ENCODE measurements at places on chromosomes 5 and 9.

DNA sequence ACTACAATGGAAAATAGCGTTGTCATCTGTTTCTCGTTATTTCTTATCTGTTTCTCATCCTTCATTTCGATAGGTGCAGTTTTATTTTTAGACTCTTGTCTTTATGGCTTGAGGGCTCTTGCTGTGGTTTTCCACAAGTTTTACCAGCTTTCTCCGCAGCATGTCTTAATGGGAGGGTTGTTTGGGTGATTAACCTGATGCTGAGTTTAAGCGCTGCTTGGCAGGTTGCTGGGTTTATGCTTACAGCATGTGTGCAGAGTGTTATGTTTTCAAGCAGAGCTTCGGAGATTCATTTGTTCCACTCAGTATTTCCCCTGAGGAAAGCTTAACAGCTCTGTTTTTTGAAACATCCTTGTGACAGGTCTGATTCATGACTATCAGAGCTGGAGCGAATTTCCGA lies 154.0 kb downstream of the SLC12A2 start:
- no peak for DNase-seq

GRCh38 chr9:84271531-84271900 lies 69.0 kb downstream of the SLC28A3 start:
- no peak for DNase-seq

DNA sequence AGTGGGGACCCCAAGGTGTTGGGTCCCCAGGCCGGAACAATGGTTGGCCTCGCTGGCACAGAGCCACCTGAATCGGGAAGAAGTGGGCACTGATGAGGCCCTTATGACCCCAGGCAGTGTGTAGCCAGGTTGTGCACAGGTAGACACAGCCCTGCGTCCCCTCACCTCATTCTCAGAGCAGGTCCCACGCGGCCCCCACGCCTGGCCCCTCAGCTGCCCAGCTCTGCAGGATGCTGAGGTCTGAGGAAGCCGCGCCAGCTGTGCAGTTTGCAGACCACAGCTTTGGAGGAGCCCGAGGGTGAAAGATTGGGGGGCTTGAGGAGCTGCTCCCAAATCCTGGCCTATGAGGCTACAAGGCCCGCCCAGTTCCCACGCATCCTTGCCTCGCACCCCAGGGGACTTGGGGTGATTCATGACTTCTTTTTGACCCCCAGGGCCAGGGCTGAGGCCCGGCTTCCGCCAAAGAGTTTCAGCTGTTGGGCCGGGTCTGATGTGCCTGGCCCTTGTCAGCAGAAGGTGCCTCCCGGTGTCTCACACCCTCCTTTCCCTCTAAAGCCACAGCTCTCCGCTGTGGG lies 87.8 kb upstream of the PHYKPL start:
- DNase-seq = no peak

DNA sequence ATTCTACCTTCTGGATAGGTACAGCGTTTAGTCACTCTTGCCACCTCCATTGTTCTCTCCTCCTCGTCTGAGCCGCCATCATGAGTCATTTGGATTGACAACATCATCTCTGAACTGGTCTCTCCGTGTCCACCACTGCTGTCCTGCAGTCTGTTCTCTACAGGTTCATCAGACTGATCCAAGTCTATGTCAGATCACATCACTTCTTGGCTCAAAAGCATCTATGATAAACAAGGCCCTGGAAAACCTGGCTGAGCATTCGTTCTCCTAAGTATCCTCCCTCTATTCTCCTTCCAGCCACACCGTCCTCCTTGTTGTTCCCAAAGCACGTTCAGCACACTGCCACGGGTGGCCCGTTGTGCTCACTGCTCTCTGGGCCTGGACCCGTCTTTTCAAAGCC lies 50.5 kb downstream of the CTNND2 start:
- no peak for DNase-seq

- no peak for DNase-seq
These were observed 17.2 kb downstream of the FOXD1 start for GRCh38 chr5:73431204-73431851.

DNA sequence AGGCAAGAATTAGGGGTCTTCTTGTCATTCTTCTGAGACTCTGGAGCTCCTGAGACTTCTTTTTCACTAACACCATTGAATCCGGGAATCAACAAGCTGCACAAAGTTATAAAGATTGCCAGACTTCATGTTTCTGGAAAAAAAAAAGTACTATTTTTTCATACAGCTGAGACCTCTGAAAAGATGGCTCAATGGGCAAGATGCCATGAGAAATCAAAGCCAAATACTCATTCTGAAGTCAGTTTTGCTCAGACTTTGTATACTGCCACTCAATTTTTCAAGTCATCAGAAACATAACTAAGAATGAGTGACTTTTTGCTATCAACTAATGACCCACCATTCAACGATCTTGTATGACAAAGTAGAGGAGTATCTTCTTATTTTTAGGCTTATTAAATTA lies 512.0 kb downstream of the RAB3C start:
- DNase-seq = no peak

GRCh38 chr5:98349251-98349989 lies 424.0 kb upstream of the RGMB start:
- DNase-seq = no peak

GRCh38 chr5:84635235-84636055 lies 250.8 kb upstream of the EDIL3 start:
- no peak for DNase-seq

GRCh38 chr5:132825834-132826391 lies 4.5 kb downstream of the SHROOM1 start:
- DNase-seq = no peak

DNA sequence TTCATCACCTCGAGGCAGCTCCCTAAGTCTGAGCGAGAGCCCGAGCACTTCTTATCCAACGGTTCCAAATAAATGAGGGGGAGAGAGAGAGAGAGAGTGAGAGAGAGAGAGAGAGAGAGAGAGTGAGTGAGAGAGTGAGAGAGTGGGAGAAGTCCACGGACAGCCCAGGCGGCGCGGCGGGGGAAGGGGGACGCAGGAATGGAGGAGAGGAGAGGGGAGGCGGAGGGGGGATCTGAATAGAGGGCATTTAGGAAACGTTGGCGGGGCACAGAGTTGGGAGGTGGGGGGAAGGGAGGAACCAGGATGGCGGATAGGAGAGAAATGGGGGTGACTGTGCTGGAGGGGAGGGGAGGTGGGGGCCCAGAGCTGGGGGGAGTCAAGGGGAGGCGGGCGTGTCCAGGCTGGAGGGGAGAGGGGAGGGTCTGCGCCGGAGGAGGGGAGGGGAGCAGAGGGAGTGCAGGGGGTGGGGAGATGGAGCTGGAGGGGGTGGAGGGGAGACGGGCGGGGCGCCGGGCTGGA lies 398 bp upstream of the BASP1 start:
- no peak for DNase-seq

DNA sequence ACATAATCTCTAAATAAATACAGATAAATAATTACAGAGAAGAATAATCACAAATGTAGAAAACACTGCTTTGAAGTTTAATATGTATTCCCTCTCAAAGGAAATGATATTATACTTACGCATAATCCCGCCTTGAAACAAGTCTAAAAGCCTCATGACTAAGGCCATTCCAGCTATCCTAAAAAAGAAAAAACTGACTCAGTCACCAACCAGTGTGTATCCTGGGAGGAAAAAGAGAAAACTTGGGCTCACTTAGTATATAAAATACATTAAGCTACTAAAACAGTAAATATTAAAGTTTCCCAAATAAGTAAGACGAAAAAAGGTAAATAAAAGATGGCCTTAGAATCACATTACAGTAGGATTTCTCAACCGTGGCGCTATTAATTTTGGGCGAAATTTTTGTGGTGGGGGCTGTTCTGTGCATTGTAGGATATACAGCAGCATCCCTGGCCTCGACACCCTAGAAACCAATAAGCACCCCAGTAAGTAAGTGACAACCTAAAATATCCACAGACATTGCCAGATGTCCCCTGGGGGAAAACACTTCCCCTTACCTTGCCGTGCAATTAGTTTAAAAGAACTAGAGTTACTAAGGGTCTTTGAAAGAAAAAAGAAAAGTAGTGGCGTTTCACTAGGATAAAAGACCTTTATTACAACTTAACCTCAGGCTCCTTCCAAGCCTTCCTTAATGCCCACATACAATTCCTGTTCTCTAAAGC lies 1.1 kb downstream of the HSPA9 start:
- DNase-seq = no peak

DNA sequence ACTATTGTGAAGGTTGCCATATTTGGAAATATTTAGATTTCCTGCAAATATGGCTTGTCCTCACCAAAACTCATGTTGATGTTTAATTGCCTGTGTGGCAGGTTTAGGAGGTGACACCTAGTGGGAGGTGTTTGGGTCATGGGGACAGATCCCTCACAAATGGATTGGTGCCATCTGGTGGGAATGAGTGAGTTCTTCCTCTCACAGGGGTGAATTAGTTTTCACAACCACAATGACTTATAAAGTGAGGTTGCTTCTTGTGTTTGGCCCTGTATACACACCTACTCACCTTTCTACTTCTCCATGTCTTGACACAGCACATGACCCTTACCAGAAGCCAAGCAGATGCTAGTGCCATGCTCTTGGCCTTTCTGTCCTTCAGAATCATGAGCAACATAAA lies 41.1 kb downstream of the ISOC1 start:
- DNase-seq = no peak

- DNase-seq = no peak
These were observed 514 bp downstream of the STOML2 start for GRCh38 chr9:35102465-35102768.

- no peak for DNase-seq
These were observed 5.0 kb downstream of the GBGT1 start for GRCh38 chr9:133158695-133159094.

- no peak for DNase-seq
These were observed 205.2 kb upstream of the ZNF608 start for GRCh38 chr5:124951661-124952060.

- no peak for DNase-seq
These were observed 10.4 kb upstream of the FIBCD1 start for GRCh38 chr9:130949188-130950038.

GRCh38 chr5:93621327-93621798 lies 38.3 kb downstream of the NR2F1 start:
- DNase-seq = no peak

GRCh38 chr5:180869587-180869986 lies 8.5 kb upstream of the ZFP62 start:
- DNase-seq = no peak

DNA sequence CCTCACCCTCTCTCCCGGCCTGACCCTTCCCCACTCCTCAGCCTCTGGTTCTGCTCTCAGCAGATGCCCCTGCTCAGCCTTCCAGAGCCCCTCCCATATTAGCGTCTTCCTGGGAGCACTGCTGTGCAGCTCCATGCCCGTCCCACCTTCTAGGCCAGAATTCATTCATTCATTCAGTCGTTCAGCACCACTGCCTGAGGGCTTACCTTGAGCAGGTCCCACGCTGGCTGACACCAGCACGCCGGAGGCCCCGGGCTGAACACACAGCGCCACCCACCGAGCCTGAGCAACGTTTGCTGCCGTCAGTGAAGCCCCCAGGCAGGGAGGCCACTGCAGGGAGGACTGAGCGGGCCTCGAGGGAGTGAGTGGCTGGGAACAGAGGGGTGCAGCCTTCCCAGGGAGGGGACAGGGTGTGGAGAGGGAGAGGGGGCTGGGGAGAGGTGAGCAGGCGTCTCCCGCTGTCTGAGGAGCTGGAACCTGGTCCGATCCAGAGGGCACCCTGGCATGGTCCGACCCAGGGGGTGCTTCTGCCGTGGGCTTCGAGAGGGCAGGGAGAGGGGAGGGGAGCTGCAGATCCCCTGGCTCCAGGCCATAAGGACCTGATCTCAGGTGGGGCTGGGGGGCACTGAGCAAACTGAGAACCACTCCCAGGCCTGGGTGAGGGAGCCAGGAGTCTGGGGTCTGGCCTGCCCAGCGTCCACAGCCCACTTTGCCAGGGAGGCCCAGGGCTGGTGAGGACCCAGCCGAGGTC lies 98.8 kb upstream of the RAPGEF1 start:
- DNase-seq = no peak

GRCh38 chr9:20508242-20508641 lies 114.1 kb downstream of the MLLT3 start:
- no peak for DNase-seq

DNA sequence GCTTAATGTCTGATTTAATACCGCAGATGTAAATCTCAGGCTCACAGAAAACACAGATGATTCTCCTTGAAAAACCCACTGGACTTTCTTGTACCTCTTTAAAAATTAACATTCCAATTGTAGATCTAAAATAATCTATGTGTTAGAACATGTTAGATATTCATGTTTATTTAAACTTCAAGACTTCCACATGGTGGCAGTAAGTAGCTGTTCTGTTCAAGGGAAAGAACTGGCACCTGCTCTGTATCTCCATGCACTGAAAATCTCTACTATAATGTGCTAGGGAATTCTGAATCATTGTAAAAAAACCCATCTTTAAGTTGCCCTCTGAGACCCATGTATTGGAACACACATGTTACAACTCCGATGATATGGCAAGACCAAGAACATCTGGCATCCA lies 366.9 kb downstream of the DMRTA1 start:
- DNase-seq = no peak

DNA sequence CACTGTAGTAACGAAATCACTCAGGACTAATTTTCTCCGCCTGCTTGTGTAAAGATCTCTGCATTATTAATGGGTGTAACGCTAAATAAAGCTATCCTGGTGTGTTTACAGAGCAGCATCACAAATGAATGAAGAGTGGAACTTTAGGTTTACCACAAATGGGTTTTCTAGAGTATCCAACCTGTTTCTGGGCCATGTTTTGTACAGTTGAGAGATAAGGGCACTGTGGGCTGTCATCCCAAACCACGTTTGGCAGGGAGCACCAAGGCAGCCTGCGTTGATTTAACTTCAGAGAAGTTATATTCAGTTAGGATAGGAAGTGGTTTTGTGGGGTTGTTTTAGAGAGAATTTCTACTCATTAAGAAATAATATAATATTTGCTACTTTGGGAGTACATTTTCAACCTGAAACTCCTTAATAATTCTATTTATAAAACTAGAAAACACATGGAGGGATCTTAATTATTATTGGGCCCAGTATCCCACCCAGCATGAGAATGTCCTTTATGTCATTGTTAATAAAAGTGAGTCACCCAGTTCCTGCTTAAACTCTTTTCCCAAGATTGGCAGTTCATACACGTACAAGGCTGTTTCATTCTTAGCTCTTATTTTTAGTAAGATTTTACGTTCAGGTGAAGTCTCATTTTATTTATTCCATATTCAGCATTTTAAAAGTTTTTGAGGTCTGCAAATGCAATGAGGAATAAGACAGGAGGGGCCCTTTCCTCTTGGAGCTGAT lies 8.0 kb downstream of the KCNN2 start:
- no peak for DNase-seq

- DNase-seq = no peak
These were observed 39.6 kb downstream of the SYK start for GRCh38 chr9:90841213-90841612.
